ENCODE measurements at places on chromosomes 3 and 15. TPM values are rescaled to one million over a fixed set of nuclear protein-coding genes. Genes with fewer than 3 reads are reported as not detected.

- no peak for DNase-seq
Observed at GRCh38 chr3:104360038-104360437, 1006.7 kb upstream of the ALCAM start.

GRCh38 chr3:24373198-24373959 lies 121.3 kb downstream of the THRB start:
- DNase-seq = no peak

DNA sequence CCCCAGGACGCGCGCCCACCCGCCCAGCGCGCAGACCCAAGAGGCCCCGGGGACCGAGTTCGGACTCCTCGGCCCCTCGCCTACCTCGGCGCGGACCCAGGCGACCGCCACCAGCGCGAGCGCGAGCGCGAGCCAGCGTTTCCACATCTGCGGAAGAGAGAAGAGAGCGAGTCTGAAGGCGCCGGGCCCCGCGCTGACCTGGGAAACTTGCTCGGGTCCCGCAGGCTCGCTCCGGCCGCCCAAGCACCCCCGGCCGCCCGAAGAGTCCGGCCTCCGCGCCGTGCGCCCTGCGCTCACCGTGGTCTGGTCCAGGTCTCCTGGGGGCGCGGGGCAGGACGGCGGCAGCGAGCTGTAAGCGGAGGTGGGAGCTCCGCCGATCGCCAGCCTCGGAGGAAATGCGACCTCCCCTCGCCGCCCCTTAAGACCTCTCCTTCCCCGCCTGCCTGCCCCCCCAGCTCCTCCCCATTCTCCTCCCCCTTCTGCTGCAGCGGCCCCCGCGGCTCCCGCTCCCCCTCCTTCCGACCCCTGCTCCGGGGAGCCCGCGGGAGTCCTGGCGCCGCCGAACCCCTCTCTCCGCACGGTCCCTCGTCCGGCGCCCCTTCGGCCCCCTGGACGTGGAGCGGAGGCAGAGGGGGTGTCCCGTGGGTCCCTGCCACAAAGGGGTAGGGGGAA lies at the start of gene FSTL1:
TSS of gene FSTL1 (minus strand) at position 393 of the 672 bp plus-strand sequence. CDS start at position 147, 246 bp downstream.
- DNase-seq = no peak

DNA sequence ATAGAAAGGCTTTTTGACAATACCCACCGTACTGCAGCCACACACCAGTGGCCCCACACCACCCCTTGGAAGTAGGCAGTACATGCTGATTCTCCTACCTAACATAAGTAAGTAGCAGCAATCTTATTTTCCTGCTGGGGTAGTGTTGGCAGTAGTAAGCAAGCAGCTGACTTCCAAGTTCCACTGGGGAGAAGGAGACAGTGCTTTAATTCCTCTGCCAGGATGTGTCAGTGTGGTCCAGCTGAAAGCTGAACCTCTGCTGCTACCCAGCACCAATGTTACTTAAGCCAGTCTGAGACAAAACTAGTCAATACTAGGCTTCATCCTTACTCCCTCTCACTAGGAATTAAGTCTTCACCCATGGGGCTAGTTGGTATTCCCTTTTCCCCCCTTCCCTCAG lies 74.7 kb downstream of the DZIP3 start:
- DNase-seq = no peak

GRCh38 chr15:57198654-57199291 lies 177.5 kb upstream of the CGNL1 start:
- no peak for DNase-seq

The ITIH4 gene
- total RNA-seq = 0.29 TPM

DNA sequence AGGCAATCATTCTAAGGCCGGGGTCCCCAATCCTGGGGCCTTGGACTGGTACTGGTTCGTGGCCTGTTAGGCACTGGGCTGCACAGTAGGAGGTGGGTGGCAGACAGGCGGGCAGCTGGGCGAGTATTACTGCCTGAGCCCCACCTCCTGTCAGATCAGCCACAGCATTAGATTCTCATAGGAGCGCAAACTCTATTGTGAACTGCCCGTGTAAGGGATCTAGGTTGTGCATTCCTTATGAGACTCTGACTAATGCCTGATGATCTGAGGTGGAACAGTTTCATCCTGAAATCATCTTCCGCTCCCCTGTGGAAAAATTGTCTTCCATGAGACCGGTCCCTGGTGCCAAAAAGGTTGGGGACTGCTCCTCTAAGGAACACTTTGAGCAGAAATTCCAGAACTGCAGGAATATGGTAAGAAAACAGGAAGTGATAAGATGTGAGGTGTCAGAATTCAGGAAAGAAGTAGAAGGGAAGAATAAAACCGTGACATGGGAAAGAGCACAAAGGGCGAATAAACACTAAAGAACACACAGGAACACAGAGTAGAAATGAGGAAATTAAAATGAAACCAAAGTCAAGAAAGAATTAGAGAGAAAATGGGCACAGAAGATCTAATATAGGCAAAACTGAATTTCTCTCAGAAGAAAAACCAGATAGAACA lies 57.6 kb downstream of the PDCD6IP start:
- peak; percentile 25 for DNase-seq

DNA sequence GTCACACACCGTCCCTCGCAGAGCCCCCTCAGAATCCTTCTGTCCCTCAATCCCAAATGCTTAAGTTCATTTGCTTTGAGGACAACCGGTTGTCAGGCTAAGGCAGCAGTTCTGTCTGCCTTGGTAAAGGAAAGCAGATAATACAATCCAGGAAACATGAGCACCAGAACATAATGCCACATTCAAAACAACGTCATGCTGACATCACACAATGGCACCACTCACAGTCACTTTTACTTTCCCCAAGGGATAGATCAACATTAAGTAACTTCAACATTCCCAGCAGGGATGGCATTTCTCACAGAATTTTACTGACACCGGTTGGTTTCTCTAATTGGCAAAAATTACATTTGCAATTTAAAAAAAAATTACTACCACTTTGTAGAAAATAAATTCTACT lies 74.6 kb upstream of the PSMD6 start:
- no peak for DNase-seq

- no peak for DNase-seq
Observed at GRCh38 chr3:25293736-25294135, 134.3 kb upstream of the RARB start.

DNA sequence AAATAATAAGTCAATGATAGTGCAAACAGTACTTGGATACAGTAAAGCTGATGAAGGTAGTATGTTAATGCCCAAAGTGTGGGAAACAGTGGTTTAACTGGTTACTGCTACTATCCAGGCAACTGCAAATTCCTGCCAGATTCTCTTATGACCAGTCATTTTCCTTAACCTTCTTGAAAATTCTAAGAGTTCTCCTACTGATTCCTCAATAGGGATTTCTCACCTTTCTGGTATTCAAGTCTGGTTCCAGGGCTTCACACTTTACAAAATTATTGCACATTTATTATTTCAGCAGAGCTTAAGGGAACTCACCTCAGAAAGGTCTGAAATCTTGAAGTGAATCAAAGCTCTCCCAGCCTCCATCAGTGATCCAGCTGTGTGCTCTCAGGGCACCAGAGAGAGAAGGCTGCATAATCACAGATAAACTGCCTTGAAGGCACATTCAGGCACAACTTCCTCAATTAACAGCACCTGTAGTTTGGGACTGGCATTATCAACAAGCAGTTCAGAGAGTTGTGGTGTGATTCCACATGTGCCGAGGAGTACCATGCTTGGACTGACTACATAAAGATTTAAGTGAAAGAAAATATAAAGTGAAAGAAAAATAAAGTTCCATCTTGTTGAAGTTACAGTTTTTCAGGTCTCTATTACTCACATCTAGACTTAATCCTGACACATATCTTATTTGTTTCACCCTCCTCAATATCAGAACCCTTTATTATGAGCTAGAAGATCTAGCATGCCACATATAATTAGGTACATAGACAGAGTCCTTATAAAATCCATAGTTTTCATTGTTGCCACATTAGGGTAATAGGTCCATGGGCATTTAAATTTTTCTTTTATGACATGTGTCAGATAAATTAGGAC lies 59.5 kb upstream of the TIPARP start:
- no peak for DNase-seq

DNA sequence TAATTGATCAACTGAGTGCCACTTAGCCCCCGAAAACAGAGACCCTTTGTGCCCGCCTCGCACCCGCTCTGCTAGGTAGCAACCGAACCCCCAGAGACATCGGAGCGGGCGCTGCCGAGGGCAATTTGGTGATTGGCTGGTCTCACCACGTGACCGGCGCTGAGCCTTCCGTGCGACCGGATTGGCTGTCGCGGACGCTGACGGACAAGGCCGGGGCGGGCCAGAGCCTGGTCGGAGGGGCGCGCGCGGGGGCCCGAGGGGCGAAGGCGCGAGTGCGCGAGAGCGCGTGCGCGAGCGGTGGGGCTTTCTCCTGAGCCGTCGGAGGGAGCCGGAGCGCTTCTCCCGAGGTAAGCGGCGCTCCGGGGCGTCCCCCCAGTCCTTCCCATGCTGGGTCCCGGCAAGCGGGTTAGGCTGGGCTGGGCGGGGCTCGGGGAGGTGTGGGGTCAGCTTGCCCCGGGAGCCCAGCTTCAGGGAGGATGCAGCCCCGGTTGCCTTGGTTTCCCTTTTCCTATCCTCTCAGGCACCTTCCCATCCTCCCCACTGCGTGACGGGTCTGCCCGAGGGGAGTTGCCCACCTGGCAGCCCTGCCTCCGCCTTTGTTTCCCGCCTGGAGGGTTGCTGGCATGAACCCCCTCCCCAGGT lies at the start of gene TMEM108:
TSS of gene TMEM108 (plus strand) at position 303 of the 642 bp plus-strand sequence.
- DNase-seq = no peak

DNA sequence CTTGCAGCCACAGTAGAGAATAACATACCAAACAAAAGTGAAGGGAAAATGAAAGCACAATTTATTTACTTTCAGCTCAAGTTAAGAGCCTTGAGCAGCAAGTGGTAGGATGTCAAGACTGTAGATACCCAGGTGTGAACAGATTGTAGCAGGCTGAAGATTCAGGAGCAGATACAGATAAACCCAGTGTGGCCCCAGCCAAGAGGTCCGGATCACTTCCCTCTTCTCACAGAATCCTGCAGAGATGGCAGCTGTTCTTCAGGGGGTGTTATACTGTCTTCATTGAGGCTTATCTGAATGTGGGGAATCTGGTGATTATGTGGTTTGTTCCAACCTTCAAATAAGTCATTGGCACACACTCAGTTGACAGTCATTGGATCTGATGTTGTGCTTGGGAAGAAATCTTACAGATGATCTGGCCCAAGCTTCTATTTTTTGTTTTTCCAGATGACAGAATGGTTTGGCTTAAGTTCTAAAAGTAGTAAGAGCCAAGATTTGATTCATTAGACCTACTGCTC lies 2.2 kb downstream of the STARD9 start:
- DNase-seq = no peak

The SLC2A2 gene
- not detected for total RNA-seq

The ZBED2 gene
- 1.3 TPM for total RNA-seq

GRCh38 chr3:102163039-102163817 lies 271.6 kb upstream of the ZPLD1 start:
- peak; percentile 96 for DNase-seq

DNA sequence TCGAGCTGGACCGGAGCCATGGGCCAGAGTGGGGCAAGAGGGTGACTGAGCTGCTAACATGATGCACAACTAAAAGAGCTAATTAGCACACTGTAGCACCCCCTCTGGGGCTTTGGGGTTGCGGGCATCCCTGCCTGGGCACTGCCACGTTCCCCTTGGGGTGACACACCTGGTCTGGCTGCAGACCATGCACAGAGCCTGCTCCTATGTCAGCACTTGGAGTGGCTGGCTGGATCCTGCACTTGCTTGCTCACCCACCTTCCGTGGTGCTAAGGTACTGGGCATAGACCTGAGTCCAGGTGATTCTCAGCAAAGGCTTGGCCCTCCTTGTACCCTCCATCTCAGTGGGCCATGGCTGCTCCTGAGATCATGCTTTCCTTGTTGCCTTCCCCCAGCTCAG lies 12.8 kb upstream of the SPTBN5 start:
- no peak for DNase-seq

DNA sequence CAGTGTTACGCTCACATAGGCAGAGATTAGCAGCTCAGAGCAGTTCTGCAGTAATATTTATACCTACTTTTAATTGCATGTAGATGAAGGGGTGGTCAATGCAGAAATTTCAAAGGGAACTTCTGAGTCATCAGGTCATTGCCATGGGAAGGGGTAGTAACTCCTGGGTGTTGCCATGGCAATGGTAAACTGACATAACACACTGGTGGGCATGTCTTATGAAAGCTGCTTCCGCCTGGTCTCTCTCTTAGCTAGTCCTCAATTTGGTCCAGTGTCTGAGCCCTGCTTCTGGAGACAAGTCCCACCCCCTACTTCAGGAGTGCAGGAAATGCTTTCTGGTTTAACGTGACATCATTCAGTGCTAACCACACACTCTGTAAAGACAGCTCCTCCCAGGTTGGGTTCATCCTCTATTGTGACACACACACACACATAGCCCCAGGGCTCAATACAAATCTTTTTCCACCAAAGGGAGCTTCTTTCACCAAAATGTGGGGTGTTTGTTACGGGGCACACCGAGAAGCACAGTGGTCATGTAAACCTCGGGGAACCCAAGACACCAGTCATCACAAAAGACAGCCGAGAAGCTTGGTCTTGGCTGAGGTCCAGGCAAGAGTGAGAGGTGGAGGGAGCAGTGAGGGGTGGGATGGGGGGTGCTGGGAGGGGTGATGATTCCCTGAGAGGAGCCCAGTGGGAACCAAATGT lies 74.5 kb downstream of the TLE3 start:
- no peak for DNase-seq

The CLEC3B gene
- not detected for total RNA-seq

GRCh38 chr15:70046679-70047369 lies 50.9 kb downstream of the TLE3 start:
- no peak for DNase-seq

The BUB1B gene
- total RNA-seq = 15.2 TPM

GRCh38 chr3:170346481-170347392 lies 10.8 kb upstream of the SKIL start:
- no peak for DNase-seq

DNA sequence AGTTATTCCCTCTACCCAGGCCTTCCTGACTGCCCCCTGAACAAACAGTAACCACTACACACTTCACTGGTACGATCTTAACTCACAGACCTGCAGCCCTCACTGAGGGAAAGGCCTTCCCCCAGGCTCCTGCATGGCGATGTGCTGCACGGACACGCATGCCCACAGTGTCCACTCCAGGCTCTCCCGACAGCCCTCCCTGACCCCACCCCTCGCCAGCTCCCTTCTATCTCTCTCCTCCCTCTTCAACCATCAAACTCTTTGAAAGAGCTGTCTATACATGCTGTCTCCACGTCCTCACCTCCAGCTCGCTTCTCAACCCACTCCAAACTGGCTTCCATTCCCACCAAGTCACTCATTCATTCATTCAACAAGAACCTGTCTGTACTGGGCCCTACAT lies 3.9 kb downstream of the SCN5A start:
- DNase-seq = no peak
